H54 (cell line): ENCODE measurements at places on chromosomes 16 and 17.

DNA sequence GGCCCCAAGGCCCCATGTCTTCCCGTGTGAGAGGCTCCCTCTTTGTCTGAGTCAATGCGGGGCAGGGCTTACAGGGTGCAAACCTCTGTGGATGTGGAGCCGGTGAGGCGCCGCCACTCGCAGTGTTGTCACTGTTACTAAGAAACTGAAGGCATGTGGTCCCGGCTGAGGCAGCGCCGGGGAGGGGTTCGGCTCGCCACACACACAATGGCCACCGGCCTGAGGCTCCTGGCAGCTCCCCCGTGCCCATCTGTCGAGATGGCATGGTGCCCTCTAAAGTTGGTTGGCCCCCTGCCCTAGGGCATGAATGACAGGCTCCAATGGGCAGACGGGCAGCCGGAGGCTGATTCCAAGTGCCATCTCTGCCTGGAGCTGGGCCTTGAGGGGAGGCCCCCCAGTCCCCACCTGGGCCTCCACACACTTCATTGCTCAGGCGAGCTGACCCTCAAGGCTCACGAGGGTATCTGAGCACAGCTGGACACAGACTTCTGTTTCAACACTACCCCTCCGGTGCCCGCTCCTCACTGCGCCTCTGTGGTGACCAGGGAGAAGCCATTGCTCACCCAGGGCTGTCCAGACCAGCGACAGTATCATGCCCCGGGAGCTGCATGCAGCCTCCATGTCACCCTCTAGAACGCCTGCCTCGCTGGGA is 137.2 kb downstream of the C16orf78 start:
- DNase-seq: no peak

DNA sequence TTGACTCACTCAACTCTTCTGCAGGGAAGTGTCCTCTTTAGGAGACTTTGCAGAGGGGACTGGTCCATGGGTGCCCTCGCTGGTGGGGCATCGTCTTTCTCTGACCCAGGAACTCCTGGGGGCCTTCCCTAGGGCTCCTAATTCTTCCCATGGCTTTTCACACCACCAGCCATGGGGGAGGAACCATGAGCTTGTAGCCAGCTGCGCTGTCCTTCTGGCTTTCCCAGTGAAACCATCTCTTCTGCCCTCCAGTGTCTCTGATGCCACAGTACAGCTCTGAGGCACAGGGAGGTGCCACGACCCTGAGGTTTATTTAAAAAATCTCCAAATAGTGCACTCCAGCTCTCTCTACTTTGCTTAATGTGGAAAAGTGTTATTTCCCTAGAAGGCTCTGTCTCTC is 78.6 kb downstream of the SDR42E1 start:
- no peak for DNase-seq

- DNase-seq: no peak
Observed at GRCh38 chr16:12547608-12547922, 256.1 kb downstream of the CPPED1 start.

GRCh38 chr17:55772086-55772485 is 21.2 kb downstream of the PCTP start:
- DNase-seq: no peak

- DNase-seq: no peak
Observed at GRCh38 chr17:70775679-70776078, 606.3 kb downstream of the KCNJ2 start.

GRCh38 chr16:79212114-79212791 is 388.3 kb downstream of the MAF start:
- no peak for DNase-seq

DNA sequence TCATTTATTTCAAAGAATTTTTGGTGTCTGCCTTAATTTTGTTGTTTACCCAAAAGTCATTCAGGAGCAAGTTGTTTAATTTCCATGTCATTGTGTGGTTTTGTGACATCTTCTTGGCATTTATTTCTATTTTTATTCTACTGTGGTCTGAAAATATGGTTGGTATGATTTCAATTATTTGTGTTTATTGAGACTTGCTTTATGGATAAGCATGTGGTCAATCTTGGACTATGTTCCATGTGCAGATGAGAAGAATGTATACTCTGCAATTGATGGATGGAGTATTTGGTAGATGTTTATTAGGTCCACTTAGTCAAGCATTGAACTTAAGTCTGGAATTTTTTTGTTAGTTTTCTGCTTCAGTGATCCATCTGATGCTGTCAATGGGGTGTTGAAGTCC is 383.0 kb downstream of the PMP22 start:
- no peak for DNase-seq

GRCh38 chr17:79892457-79893241 is 53.4 kb upstream of the CBX4 start:
- no peak for DNase-seq

- DNase-seq: no peak
Observed at GRCh38 chr16:75252049-75252864, 833 bp upstream of the BCAR1 start.

DNA sequence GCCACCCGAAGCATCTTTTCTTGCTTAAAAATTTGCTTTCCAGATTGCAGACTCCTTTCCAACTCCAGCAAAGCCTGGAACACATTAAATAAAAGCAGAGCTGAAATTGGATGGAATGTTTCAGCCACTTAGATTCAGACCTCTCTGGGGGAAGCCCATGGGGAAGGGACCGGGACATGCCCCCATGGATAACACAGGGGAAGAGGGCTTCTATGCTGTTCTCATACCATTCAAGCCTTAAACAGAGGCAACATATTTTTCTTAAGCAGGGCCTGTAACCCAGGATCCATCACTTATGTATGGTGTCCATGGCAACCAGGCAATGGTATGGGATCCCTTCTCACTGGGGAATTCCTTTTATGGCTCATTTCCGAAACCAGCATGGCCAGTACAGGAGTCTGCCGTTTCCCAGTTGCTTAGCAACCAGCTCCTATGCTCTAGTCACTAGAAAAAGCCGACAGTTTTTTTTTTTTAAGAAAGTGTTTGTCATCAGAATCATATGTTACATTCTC is 62.0 kb upstream of the MARCHF10 start:
- no peak for DNase-seq

DNA sequence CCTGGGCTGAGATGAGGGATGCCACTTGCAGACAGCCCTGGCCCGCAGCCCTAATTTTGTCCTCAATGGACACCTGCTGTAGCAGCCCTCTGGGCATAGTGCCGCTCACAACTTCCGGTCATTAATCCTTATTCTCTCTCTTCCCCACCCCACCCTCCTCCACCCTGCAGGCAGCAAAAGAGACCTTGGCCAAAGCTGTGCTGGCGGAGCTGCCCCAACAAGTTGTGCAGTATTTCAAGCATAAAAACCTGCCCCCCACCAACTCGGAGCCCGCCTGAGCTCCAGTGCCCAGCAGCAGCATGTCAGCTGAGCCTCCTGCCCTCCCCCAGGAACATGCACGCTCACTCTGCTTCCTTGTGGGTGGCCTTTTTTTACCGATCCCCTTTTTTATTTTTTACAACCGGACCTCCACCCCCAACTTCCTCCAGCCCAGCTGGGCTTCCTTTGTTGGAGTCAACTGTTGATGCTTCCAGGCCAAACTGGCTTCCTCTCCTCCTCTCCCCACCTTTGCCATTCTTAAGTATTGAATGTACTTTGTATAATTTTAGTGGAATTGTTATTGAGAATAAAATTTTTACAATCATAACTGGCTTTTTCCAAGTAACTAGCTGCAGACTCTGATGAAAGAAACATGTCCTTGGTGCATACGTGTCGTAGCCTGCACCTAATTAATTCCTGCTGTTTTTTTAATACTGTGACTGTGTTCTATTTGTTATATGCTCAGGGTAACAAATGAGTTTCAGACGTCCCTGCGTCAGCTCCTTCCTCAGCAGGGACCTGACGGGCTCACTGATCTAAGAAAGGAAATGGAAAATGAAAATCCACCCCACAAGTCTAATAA is 38.2 kb downstream of the PSME3IP1 start:
- no peak for DNase-seq

DNA sequence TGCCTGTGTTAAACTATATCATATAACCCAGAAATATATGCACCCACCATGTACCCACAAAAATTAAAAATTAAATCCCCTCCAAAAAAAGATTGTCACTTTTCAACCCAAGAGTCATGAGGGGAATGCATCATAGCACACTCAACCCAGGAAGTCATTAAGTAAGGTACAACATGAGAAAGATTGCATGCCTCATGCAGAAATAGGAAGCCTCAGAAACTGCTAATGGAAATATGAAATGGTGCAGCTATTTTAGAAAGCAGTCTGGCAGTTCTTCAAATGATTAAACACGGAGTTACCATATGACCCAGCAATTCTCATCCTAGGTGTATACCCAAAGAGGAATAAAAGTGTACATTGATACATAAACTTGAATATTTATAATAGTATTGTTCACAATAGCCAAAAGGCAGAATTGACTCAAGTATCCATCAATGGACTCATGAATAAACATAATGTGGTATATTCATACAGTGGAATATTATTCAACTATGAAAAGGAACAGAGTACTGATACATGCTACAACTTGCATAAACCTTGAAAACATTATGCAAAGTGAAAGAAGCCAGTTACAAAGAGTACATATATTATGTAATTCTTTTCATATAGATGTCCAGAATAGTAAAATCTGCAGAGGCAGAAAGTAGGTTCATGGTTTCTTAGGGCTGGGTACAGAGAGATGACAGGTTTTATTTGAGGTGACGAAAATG is 70.4 kb downstream of the TMEM100 start:
- DNase-seq: no peak

DNA sequence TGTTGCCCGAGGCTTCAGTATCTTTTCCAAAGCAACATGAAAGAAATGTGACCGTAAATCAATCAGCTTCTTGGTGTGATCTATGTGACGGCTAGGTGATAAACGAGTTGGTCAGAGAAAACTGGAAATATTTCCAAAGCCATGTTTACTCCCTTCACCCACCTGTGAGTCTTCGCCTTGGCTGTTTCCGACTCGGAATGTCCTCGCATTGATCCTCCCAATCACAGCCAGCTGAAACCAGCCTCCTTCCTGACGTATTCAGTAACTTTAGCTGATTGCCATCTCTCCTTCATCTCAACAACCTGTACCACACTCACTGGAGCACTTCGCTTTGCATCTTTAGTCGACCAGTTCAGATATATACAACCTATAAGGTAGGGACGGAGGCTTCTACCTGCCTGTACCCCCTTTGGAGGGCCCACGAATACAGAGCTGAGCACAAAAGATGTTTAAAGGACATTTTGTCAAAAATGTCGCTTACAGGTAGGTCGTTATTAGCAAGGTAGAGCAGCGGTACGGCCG is 705 bp downstream of the KRABD2 start:
- DNase-seq: no peak

GRCh38 chr17:63675607-63676546 is 24.0 kb downstream of the LIMD2 start:
- peak; percentile 82 for DNase-seq

GRCh38 chr17:64709481-64709880 is 47.4 kb upstream of the SMURF2 start:
- no peak for DNase-seq

DNA sequence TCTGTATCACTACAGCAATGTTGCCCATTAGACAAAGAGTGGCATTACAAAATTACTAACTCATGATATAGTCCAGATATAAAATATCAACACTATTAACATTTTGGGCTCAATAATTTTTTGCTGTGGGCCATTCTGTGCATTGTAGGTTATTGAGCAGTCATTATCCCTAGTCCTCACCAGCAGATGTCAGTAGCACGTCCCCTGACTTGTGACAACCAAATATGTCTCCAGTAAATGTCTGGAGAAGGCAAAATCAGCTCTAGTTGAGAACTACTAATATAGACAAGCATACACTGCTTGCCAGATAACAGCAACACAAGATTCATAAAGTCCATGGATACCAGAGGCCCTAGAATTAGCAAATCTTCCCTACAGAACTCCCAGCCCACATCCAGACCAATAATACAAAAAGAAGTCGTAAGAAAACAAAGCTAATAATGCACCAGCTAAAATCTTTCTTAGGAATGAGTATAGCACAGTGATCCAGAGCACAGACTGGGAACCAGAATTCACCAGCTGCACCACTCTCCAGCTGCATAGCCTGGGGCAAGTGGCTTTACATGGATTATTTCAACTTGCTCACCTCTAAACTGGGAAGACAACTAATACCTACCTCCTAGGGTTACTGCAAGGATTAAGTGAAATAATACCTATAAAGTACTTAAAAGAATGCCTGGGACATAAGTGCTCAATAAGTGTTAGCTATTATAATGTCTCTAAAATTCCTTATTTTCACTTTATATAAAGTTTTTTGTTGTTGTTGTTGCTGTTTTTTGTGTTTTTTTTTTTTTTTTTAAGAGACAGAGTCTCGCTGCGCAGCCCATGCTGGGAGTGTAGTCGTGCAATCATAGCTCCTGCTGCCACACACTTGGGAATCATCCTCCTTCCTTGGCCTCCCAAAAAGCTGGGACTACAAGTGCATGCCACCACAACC is 23.7 kb downstream of the HELZ start:
- no peak for DNase-seq

DNA sequence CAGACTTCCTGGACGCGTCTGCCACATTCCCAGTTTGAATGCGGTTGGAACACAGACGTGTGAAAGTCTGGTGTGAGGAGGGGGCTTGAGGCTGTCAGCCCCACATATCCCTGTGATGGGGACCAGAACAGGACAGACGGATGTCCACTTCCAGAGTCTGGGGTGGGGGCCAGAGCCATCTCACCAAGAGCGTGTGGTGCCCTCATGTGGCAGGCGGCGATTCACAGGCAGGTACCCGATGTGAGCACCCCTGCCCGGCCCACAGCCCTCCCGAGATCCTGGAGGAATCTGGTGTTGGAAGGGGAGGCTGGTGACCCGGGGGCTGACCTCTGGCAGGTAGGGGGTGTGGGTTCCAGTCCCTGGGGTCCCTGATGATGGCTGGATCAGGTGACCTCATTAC is 51.5 kb downstream of the ENGASE start:
- DNase-seq: no peak

GRCh38 chr16:27978876-27979275 is 84.6 kb downstream of the GSG1L start:
- DNase-seq: no peak

GRCh38 chr17:15649861-15650421 is 30.4 kb upstream of the FBXW10B start:
- DNase-seq: no peak

GRCh38 chr17:15971098-15971678 is 26.3 kb downstream of the ADORA2B start:
- DNase-seq: no peak
